AML-193 (cell line): ENCODE measurements at places on chromosomes 4 and X.
A peak's percentile ranks its signal among the peaks of the same experiment; 100 is the strongest.

DNA sequence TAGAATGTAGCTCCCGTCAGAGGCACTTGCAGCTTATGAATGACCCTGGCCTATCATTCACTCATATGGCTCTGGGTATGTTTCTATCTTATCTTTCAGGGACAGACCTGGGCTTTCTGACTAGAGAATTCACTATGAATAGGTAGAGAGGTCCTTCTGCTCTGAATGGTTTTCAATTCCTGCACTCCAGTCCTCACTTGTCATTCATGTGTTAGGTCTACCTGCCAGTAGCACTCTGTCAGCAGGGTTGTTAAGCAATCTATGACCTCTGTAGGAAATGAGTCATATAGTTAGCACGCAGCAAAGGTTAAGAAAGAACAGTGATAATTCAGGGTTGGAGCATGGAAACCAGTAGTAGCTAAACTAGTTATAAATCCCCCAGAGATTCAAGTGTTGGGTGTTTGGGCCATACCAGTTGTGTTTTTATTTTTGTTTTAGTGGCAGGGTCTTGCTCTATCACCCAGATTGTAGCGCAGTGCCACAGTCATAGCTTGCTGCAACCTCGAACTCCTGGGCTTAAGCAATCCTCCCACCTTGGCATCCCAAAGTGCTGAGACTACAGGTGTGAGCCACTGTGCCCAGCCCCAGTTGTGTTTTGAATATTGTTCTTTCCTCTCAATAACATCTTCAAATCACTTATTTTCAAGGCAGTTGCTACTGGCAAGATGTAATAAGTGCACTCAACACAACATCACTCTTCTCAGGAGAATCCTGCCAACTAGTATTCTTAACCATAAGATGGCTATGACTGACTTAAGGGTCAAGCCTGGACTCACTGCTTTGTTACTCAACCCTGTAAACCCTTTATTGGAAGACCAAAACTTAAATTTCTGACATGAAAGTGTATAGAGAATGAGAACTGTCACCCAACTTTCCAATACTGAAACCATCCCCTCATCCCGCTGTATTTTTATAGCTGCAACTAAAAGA, 25.1 kb downstream of the ARL13A start:
- no peak for DNase-seq

- no peak for DNase-seq
Observed at GRCh38 chr4:92182736-92183407, 120.9 kb upstream of the GRID2 start.

DNA sequence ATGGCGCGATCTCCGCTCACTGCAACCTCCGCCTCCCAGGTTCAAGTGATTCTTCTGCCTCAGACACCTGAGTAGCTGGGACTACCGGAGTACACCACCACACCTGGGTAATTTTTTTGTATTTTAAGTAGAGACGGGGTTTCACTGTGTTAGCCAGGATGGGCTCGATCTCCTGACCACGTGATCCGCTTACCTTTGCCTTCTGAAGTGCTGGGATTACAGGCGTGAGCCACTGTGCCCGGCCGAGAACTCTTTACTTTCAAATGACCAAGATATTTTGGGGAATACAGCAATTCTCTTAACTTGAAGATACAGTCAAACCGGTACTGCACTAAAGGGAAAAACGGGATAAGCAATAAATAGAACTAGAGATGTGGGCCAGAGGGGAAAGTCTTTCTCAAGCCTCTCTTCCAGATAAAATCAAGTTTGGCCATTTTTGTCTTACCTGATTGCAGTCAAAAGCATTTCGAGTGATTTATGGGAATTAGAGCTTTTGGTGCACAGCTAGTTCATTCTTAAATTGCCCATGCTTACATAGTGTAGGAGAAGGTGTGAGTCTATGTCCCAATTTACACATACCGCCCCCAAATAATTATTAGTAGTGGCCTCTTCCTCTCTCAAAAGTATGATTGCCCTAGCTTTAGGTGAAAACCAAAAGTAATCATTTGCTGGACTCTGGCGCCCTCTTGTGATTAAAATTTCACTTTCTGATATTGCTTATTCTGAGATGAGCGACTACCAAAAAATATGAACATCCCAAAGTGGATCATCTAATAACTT, 53.2 kb upstream of the ABCG2 start:
- DNase-seq = peak; percentile 57

DNA sequence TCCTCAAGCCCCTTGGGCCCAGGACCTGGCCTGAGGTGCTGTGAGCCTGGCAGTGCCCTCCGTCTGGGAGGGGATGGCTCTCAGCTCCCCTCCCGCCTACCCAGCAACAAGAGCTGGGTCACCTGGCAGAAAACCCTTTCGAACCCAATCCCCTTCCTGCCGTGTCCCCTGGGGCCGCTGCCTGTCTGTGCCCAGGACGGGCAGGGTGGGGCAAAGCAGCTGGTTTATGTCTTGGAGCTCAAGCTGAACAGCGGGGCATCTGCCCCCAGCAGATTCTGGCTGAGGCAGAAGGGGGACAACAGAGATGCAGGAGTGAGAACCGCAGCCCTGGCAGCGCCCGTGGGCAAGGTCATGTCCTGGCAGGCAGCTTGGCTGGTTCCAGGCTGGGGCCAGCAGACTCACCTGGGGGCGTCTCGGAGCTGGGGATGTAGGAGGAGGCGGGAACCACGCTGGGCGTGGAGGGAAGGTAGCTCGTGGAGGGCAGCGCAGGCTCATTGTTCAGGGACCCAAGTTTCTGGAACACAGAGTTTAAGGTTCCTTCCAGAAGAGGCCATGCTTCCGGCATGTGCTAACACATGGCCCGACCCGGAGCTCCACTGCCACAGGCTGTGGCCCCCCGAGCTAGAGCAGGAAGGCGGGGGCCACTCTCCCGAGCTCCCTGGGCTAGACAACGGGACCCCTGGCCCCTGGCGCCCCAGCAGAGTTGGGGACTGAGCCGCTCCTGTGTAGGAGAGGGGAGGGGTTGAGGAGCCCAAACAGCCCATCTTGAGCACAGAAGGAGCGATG, 24.2 kb downstream of the NELFA start:
- no peak for DNase-seq

- no peak for DNase-seq
Observed at GRCh38 chr4:102318526-102318925, 26.8 kb downstream of the SLC39A8 start.

GRCh38 chrX:20143561-20143960, 1.9 kb upstream of the EIF1AX start:
- DNase-seq = no peak

- DNase-seq = no peak
Observed at GRCh38 chrX:148159796-148160195, 178.7 kb downstream of the FMR1NB start.

GRCh38 chr4:40427128-40427527, 92.0 kb downstream of the CHRNA9 start:
- DNase-seq = no peak

DNA sequence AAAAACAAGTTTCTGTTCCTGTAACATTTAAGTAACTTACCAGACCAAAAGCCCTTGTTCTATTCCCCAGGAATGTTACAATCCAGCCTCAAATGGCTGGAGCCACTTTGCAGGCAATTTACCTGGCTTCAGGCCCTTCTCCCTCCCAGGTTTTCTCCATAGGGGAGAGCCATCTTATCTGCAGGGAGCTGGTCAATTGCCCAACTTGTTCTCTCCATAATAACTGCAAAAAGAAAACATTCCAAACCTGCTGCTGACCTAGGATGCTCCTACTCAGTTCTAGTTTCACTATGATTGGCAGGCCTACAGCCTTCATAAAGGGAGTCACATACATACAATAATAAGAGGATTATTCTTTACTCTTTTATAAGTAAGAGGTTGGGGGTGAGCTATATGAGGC, 670.7 kb downstream of the PCDH7 start:
- DNase-seq = no peak

- no peak for DNase-seq
Observed at GRCh38 chr4:119825696-119826095, 197.1 kb upstream of the PDE5A start.

DNA sequence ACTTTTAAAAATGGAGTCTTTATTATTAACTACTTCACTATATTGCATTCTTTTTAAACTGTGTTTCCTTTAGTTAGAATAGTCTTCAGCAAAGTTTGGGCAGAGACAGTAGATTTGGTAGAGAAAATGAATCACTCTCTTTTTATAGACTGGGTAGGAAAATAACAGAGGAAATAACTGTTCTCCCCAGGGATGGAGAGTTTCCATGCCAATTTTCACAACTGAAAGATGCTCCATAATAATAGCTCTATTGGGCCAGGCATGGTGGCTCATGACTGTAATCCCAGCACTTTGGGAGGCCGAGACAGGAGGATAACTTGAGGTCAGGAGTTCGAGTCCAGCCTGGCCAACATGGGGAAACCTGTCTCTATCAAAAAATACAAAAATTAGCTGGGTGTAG, 13.1 kb downstream of the HSD17B13 start:
- no peak for DNase-seq

GRCh38 chrX:149871940-149872339, 9.0 kb upstream of the MAGEA8 start:
- no peak for DNase-seq

DNA sequence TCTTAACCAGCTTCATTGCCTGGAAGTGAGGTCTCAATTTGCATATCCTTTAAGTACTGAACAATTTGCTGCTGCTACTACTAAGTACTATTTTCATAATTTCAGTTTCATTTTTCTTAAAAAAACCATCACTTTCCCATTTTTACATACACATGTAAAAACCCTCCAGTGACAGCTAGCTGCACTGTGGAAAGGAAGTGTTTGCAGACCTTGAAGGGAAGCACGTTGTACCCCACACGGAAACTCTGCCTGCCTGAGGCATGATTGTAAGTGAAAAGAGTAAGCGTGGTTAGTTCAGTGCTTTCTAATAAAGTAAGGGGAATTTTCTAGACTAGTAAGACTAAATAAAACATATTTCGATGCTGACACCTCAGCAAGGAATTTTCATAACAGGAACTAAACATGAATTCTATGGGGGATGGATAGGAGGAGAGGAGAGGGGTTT, 103.6 kb downstream of the RAPGEF2 start:
- no peak for DNase-seq

GRCh38 chrX:15676886-15677285, 12.3 kb upstream of the CLTRN start:
- DNase-seq = peak; percentile 69

DNA sequence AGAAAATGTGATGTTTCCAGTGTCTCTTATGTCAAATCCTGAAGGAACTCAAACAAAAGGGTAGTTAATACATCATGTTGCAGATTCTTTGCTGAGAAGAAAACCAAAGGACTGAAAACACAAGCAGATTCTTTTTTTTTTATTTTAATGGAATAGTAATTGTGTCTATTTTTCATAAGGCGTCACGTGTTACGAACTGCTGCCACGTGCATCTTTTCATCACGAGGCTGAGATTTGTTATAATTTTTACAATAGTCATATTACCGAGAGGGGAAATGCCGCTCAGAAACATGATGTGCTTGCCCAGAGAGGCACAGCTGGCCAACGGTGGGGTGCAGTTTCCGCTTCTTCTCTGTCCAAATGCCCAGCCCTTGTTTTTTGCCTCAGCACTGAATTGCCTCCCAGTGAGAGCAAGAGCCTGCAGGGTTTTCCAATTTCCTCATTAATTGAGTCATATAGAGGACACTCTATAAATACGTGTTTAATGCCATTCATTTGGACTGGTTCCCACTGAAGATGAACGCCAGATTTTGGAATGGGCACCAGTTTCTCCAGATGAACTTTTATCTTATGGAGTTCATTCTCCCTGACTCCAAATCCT, 225.3 kb downstream of the STK32B start:
- DNase-seq = no peak

- DNase-seq = no peak
Observed at GRCh38 chrX:149819371-149819770, 37.6 kb downstream of the MAGEA9 start.

GRCh38 chr4:27638163-27638915, 777.7 kb downstream of the STIM2 start:
- DNase-seq = no peak

- DNase-seq = no peak
Observed at GRCh38 chr4:25588206-25588605, 67.4 kb upstream of the SLC34A2 start.

- no peak for DNase-seq
Observed at GRCh38 chr4:175646802-175647201, 165.3 kb downstream of the GPM6A start.

GRCh38 chr4:124173912-124174311, 538.6 kb downstream of the ANKRD50 start:
- DNase-seq = no peak

- DNase-seq = no peak
Observed at GRCh38 chr4:74157154-74157553, 764 bp upstream of the MTHFD2L start.

DNA sequence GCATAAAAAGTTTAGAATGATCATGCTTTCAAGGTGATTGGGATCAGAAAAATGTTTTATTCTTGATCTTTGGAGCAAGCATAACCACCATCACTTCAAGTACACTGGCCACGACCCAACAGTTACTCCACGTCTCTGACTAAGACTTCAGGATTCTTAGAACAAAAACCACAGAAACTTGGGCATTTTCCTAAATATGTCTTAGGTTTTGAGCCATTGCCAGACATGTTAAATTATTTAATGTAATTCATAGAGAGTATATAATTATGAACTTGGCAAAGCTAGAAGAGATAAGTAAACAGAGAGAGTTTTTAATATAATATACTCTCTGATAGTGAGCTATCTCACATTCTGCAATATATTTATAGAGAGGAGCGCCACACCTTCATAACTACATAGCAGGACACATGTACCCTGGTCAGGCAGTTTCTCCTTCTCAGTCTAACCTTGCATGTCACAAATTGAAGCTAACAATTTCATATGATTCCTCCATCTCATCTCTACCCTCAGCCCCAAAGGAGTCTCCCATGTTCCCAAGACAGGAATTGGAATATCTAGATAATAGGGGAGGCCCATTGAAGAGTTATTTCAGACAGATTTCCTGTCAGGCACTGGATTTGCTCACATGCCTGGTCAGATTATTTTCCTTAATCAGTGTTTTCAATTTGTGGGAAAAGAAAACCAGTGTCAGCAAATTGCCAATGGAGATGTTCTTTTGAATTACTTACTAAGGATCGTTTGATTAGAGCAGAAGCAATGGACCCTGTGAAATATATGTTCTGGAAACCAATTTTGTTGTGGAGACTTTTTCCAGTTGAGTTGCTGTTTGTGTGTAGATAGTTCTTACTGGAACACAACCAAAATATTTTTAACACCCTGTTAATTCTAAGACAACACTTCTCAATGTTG, 61.7 kb upstream of the GUCY1A1 start:
- no peak for DNase-seq

- DNase-seq = peak; percentile 56
Observed at GRCh38 chr4:184268584-184269160, 51.0 kb upstream of the ENPP6 start.

- DNase-seq = no peak
Observed at GRCh38 chr4:112514647-112515197, 1.3 kb downstream of the NEUROG2 start.

DNA sequence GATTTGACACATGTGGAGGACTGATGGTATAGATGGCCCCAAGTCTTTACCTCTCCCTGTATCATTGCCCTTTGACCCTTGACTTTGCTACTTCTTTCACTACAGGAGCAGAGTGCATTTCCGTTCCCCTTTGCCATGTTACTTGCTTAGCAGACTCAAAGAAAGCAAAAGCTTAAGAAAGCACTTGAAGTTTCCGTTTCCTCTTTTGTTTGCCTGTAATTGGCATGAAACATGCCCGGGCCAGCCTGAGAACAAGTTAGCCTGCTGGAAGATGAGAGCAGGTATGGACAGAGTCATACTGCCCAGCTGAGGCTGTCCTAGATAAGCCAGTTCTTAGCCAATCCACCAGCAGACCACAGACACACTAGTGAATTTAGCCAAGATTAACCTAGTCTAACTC, 206.0 kb downstream of the BCOR start:
- DNase-seq = peak; percentile 24
